ENCODE measurements at places on chromosomes 7 and 10. TPM values are rescaled to one million over a fixed set of nuclear protein-coding genes. Genes with fewer than 3 reads are reported as not detected.

DNA sequence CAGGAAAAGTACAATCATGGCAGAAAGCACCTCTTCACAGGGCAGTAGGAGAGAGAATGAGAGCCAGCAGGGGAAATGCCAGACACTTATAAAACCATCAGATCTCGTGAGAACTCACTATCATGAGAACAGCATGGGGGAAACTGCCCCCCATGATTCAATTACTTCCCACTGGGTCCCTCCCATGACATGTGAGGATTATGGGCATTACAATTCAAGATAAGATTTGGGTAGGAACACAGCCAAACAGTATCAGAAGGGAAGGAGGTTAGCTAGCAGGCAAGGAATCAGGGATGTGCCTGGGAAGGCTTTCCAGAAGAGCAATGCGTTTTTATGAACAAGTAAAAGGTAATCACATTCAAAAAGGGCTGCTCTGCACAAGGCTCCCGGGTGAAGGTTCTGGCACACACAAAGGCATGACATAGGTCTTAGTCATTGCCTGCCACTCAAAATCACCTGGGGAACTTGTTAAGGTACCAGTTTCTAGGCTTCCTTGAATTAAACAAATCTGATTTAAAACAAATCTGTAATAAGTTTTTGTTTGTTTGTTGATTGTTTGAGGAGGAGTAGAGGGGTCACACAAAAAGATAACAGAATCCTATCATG lies 40.9 kb downstream of the BMPER start:
- no peak overlapping the region for H3K4me3 ChIP-seq
- H3K27ac ChIP-seq, result no peak overlapping the region
- H3K4me1 ChIP-seq, result no peaks in the 10 kb centered on the region
- no peak for DNase-seq

DNA sequence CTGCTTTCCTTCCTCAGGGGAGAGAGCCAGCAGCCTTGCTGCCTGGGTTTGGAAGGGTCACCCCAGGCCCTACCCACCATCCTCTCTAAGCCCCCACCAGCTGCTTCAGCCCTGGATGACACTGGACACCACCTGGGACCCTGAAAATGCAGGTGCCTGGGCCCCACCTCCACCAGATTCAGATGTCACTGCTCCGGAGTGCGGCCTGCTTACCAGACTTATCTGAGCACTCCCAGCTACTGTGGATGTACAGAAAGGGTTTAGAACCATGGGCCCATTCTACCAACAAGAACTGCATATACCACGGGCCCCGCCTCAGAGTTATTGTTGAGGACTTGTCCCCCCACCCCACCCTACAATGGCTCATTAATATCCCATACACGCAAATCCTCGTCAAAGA lies 172.3 kb downstream of the PTPRN2 start:
- no peak overlapping the region for H3K27ac ChIP-seq
- no peaks in the 10 kb centered on the region for H3K27me3 ChIP-seq
- no peaks in the 10 kb centered on the region for H3K4me1 ChIP-seq
- no peak overlapping the region for H3K4me3 ChIP-seq

DNA sequence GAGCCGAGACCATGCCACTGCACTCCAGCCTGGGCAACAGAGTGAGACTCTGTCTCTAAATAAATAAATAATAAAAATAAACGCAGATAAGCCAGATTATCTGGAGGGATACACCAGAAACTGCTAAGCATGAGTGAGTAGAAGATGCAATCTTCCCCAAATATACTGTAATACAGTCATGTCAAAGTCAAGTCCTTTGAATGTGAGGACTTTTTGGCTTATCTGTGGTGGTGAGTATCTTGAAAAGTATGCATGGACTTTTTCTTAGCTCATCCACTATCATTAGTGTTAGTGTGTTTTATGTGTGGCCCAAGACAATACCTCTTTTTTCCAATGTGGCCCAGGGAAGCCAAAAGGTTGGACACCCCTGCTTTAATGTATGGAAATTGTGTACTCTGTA lies 44.7 kb upstream of the PITRM1 start:
- H3K4me1 ChIP-seq, result no peaks in the 10 kb centered on the region
- no peaks in the 10 kb centered on the region for H3K36me3 ChIP-seq
- H3K27me3 ChIP-seq, result no peaks in the 10 kb centered on the region
- no peak overlapping the region for H3K4me3 ChIP-seq

DNA sequence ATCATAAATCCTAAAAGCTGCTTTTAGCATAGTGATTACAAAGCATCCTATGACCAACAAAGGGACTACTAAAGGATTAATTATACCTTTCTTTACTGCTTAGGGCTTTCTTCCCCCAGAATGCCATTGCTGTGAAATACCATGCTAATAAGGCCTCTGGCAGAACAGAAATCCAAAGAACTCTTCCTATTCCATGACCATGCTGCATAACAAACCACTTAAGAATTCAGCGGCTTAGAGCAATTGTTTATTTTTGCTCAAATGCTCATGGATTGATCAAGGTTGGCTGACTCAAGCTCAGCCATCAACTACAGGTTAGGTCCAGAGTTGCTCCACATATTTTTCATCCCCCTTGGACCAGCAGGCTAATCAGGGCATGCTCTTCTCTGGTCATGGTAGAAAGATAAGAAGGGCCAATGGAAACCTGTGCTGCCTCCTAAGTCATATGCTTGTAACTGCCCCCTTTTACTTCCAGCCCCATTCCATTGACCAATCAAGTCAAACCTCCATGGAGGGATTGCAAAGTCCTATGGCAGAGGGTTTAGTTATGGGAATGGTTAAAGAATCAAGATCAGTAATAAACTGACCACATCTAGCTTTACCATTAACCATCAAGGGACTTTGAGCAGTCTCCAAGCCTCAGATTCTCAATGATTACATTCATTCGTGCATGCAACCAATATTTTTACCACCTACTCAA lies 244.4 kb upstream of the FZD1 start:
- H3K36me3 ChIP-seq, result no peaks in the 10 kb centered on the region
- no peak for DNase-seq
- no peak overlapping the region for H3K4me3 ChIP-seq
- no peaks in the 10 kb centered on the region for H3K4me1 ChIP-seq

DNA sequence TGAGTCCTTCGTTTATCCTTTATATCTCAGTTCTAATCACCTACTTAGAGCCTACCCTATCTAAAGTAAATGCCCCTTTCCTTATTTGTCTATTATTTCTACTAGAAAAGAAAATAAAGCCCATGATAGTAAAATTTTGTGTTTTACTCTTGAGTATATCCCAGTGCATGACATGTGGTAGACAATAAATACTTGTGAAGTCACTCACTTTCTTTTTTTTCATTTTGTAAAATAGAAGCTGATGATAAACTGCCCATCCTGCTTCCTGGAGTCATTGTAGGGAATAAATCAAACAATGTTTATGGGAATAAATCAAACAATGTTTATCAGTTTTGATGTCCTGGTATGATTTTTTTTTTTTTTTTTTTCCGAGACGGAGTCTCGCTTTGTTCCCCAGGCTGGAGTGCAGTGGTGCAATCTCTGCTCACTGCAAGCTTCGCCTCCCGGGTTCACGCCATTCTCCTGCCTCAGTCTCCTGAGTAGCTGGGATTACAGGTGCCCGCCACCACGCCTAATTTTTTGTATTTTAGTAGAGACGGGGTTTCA lies 36.1 kb downstream of the BTRC start:
- no peaks in the 10 kb centered on the region for H3K27me3 ChIP-seq
- H3K4me3 ChIP-seq, result no peak overlapping the region
- no peaks in the 10 kb centered on the region for H3K36me3 ChIP-seq
- no peak overlapping the region for H3K27ac ChIP-seq
- no peak for DNase-seq
- H3K4me1 ChIP-seq, result no peaks in the 10 kb centered on the region

DNA sequence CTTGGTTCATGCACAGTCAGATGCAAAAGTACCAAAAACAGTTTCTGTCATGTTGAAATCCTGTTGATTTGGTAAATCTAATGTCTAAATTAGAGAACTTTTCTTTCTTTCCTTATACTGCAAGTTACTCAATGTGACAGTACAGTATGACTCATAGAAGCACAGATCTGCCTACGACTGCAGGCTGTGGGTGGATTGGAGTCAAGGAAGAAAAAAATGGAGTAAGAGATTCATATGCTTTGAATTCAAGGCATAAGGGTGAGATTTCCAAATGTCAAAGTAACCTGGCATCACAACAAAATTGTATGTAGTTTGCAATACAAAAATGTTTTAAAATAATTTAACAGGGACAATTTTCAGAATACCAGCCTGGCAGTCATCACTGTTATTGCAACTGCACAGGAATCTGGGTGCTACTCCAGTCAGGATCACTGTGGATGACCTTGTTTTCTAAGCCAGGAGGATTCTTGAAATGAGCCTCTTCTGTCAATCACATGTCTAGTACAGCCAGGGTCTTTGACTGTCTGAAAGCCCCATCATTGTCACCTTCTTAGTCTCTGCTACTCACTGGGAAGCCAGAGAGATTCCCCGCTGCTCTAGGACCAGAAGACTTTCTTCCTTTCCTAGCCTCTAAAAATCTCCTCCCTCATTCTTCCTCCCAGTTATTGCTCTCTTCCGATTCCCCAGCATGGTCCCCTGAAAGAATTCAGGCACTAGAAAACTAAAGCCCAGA lies 83.6 kb downstream of the CD36 start:
- H3K4me3 ChIP-seq, result no peak overlapping the region
- DNase-seq, result no peak
- H3K4me1 ChIP-seq, result no peaks in the 10 kb centered on the region
- H3K36me3 ChIP-seq, result no peaks in the 10 kb centered on the region

DNA sequence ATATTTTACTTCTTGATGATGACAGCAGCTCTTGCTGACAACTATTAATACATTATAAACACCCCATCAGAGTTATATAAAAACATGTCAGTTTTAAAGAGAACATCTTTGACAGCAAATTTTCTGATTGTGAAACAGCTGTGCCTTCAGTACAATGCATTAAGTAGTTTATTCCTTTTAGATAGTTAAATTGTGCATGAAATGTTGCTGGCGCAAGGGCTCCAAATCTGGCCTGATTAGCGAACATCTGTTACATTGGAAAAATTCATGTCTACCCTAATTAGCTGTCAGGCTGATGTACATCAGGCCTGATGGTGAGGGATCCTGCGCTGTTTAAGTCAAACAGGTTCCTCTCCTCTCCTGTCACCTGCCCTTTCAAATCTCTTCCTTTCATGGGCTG lies 171.9 kb upstream of the SP8 start:
- no peaks in the 10 kb centered on the region for H3K4me1 ChIP-seq
- no peaks in the 10 kb centered on the region for H3K36me3 ChIP-seq
- DNase-seq, result no peak
- no peak overlapping the region for H3K27ac ChIP-seq
- H3K4me3 ChIP-seq, result no peak overlapping the region

DNA sequence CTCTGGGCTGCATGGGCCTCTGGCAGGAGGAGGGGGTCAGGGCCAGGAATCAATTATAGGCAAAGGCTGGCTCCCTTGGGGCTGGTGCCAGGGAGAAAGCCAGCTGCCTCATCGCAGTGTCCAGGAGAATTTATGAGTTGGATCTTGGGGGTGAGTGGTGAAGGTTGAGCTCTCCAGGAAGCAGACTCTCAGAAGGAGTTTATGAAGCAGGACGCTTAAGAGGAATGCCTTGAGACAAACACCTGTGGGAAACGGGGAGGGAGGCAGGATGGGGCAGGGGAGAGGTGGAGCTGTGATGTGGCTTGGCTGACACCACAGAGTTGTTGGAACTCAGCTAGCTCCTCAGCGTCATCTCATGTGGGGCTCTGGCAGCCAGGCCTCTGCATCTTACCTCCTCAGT lies 428.5 kb downstream of the RPS24 start:
- peak; percentile 27 for DNase-seq
- no peak overlapping the region for H3K27ac ChIP-seq
- H3K36me3 ChIP-seq, result no peaks in the 10 kb centered on the region
- no peaks in the 10 kb centered on the region for H3K27me3 ChIP-seq

- no peaks in the 10 kb centered on the region for H3K4me1 ChIP-seq
- no peaks in the 10 kb centered on the region for H3K27me3 ChIP-seq
- no peak overlapping the region for H3K27ac ChIP-seq
- no peak for DNase-seq
- no peak overlapping the region for H3K4me3 ChIP-seq
- H3K36me3 ChIP-seq, result peaks cover 36% of the 10 kb centered on the region
Observed at GRCh38 chr10:380313-380940, 245.2 kb downstream of the ZMYND11 start.

- H3K27me3 ChIP-seq, result no peaks in the 10 kb centered on the region
- no peak for DNase-seq
- no peaks in the 10 kb centered on the region for H3K36me3 ChIP-seq
Observed at GRCh38 chr10:70974920-70975319, 86.6 kb upstream of the PCBD1 start.

DNA sequence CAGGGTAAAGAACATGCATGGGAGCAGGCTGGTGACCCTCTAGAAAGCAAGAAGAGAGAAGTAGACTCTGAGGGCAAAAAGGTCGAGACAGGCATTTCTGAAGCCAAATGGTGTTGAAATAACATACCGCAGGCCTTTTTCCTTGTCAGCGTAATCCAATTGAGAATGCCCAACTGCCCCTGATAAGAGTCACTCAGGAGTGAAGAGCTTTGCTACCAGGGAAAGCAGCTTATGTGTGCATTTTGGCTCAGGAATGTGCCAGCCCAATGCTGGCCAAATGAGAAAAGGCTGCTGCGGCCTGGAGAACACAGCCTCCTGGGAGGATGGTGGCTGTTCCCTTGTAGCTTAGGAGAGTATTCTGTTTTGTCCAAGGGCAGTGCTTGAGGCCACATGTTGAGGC lies 61.4 kb upstream of the NFKB2 start:
- no peak for DNase-seq
- no peak overlapping the region for H3K4me3 ChIP-seq
- H3K36me3 ChIP-seq, result no peaks in the 10 kb centered on the region
- H3K27me3 ChIP-seq, result no peaks in the 10 kb centered on the region

The FZD8 gene
- total RNA-seq, result 23.0 TPM

The SPDYE18 gene
- total RNA-seq, result not detected

The TIMM23 gene
- total RNA-seq, result 19.3 TPM

The GJD4 gene
- not detected for total RNA-seq

The CHN2 gene
- 8.7 TPM for total RNA-seq

Data from ascending aorta (tissue), 2 donors.